ENCODE measurements at places on chromosomes 5 and 9.

DNA sequence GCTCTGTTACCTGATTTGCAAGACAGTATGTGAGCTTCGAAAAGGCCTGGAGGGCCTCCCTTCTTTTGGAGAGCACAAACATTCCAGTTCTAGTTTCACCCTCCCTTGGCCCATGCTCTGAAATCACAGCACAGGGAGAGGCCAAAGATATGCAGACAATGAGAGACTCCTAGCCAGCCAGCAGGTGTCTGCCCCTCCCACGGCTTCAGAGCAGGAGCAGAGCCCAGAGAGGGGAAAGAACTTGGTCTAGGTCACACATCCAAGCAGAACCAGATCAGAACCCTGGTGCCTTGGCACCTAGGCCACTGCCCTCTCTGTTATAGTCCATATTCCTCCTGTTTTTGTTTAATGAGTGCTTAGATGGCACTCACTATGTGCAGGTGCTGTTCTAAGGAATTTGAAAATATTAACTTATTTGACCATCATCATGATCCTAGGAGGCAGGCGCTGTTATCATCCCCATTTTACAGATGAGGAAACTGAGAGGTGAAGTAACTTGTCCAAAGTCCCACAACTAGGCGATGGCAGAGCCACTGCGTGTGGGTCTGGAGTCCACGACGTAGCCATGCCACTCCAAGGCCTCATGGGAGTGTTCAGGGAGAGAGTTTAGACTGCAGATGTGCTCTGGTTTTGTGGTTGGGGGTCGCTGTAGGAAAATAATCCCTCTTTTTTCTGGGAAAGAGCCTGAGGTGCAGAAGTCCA is 27.2 kb downstream of the TMOD1 start:
- no peak for DNase-seq

DNA sequence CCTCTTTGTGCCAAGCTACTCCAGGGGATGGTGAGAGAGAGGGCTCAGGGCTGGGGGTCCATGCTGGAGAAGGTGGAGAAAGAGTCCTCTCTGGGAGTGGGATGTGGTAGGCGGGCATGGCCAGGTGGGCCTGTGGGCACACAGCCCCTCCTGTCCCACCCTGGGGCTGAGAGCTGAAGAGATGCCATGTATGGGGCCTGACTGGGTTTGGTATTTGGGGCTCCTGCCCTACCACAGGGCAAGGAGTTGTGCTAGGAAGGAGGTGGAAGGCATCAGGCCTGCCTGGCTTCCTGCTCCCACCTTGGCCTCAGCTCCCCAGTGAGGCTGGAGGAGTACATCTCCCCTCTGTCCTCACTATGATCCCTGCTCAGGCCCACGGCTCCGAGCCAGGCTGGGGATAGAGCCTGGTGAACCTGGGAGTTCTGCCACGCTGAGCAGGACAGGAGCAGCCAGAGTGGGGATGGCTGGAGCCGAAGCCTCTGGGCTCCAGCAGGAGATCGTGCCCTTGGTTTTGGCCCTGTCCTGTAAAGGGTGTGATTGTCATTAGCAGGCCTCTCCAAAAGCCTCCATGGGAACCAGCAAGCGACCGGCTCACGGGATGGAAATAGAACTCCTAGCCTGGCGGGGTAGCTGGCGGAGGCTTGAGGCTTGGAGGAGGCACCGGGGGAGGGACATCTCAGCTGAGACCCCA is 75.5 kb downstream of the CACNA1B start:
- DNase-seq = no peak

- no peak for DNase-seq
These were observed 2.7 kb downstream of the ADAMTS2 start for GRCh38 chr5:179342577-179342976.

DNA sequence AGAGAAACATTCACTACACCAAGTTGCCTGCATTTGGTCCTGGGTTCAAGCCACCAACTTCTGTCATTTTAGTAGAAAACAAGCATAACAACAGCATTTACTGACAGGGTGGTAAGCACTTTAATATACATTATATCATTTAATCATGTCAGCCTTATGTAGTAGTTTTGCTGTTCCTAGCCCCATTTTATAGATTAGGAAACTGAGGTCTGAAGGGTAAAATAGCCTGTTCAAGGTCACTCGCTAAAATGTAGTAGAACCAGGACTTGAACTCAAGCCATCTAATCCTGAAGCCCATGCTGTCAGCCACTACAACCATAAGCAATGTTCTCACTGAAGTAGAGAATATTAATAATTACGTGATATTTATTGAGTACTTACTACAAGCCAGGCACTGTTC is 59.7 kb upstream of the TRIM32 start:
- DNase-seq = no peak

DNA sequence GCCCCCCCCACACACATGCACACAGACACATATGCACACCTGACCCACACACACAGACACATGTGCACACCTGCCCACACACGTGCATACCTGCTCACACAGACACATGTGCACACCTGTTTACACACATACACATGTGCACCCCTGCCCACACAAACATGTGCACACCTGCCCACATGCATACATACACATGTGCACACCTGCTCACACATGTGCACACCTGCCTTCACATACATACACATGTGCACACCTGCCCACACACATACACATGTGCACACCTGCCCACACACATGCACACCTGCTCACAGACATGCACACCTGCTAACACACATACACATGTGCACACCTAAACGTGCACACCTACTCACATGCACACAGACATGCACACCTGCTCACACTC is 147.0 kb upstream of the FOXD4L5 start:
- DNase-seq = no peak

DNA sequence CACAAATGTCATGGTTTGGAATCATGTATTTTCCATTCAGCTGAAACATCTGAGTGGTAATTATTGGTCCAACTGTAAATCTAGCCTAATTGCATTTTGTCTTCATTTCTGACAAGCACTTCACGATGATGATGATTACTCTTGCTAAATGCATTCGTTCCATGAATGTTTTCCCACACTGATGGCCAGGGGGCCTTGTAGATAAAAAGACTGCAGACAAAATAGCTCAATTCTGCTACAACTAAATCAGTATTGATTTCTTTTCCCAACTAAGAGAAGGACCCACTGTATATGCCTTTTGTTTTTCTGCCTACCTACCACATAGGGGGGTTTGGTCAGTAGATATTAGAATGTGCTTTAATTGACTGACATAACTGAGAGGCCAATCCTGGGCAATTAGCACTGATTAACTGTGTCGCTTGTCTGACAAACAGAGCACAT is 1351.3 kb upstream of the NUDT12 start:
- no peak for DNase-seq

DNA sequence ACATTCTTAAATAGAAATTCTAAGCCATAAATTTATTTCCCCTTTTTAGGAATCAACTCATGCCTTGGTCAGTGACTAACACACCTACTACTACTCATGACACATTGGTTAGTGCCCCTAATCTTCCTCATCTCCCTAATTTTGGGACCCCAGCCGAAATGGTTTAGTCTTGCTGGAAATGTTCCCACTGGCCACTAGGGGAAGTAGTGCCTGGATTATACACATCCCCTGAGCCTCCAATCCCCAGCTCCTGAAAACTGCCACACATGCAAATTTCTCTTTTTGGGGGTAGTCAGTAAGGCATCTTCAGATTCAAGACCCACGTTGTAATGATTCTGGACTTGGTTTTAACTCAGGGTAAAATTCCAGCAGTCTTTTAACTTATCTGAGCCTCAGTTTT is 79.8 kb downstream of the HSD17B3 start:
- no peak for DNase-seq

DNA sequence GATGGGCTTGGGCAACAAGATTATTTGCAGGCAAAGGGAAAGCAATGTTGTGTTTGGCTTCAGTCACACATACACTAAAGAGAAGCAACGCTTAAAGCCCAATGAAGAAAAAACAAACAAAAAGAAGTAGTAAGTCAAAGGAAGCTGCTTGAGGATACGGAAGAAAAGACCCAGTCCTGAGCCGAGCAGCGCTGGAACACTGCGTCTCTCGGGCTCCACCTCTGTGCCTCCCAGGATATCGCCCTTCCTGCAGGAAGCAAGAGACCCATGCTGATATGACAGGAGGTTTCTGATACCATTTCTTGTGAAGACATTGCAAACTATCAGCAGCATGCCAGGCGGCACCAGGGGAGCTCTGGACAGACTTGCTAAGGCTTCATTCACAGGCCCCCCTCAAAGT is 9.9 kb downstream of the GNAQ start:
- DNase-seq = no peak

DNA sequence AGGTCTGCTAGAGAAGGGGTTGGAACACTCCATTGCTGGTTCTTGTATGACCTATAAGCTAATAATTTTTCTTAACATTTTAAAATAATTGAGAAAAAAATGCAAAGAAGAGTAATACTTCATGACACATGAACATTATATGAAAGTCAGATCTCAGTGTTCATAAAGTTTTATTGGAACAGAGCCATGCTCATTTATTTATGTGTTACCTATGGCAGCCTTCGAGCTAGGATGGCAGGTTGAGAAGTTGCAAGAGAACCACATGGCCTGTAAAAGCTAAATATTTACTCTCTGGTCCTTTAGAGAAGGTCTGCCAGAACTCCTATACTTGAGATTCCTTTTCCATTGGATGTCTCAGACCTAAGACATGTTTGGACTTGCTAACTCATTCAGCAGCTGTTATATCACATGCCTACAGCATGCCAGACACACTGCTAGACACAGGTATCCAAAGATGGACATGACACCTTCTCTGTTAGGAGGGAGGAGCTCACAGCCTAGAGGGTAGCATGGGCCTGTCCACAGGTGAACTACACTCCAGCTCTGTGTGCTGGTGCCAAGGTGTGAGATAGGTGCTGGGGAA is 304.3 kb downstream of the ARHGAP26 start:
- DNase-seq = no peak

DNA sequence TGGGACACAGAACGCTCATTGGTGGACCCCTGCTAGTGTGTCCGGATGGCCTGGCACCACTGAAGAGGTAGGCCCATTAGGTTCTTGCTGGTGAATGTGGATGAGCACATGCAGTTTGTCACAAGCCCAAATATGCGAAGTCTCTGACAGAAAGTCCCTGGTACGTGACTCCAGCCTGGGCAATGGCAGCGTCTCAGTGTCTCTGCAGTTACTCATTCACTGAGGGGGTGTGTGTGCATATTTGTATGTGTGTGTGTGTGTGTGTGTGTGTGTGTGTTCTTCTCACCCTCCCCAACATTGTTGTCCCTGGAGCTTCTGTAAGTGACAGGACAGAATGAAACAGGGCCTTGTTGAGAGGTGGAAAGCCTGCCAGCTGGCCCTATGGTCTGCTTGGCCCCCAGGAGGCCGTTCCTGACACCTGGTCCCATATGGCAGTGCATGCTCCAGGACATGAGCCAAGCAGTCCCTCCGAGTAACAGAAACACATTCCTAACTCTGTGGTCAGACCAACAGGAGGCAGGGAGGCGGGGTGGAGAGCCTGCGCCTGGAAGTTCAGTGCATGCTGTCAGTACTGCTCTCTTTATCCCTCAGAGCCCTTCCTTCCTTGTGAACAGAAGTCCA is 169.9 kb downstream of the SLC28A3 start:
- DNase-seq = peak; percentile 19

- DNase-seq = no peak
These were observed 113.6 kb downstream of the GNA14 start for GRCh38 chr9:77534376-77535057.

- no peak for DNase-seq
These were observed 59.1 kb upstream of the SH3GL2 start for GRCh38 chr9:17519761-17520160.
